NCI-H2171 treated with DMSO at 0.1 percent for 48 hours (cell line): ENCODE measurements at places on chromosomes 2 and 18.

GRCh38 chr2:36915627-36916026, 50.7 kb downstream of the STRN start:
- DNase-seq, result no peak

DNA sequence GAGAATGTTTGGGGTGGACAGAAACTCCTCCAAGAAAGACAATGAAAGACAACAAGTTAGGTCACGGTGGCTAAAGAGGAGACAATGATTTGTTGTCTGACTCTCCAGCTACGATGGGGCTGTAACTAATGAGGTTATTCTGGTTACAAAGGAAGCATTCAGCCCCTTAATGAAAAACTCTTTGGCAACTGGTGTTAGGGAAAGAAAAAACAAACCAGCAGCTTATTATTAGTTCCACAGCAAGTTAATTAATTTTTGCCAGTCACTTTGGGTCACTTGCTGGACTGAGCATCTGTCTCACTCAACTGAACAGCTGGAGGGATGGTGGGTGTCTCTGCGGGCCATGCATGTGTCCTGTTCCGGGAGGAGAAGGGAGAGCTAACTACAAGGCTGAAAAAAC, 263.7 kb downstream of the ALK start:
- DNase-seq, result no peak

GRCh38 chr2:143505542-143505941, 376.3 kb downstream of the ARHGAP15 start:
- DNase-seq, result no peak

GRCh38 chr2:46504221-46504620, 24.9 kb downstream of the TMEM247 start:
- no peak for DNase-seq

DNA sequence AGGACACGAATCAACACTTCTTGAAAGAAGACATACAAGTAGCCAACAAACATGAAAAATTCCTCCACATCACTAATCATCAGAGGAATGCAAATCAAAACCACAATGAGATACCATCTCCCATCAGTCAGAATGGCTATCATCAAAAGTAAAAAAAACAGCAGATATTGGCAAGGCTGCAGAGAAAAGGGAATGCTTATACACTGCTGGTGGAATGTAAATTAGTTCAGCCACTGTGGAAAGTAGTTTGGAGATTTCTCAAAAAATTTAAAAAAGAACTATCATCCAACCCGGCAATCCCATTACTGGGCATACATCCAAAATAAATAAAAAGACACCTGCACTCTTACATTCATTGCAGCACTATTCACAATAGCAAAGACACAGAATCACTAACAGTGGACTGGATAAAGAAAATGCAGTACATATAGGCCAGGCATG, 78.7 kb downstream of the GRB14 start:
- peak; percentile 54 for DNase-seq

DNA sequence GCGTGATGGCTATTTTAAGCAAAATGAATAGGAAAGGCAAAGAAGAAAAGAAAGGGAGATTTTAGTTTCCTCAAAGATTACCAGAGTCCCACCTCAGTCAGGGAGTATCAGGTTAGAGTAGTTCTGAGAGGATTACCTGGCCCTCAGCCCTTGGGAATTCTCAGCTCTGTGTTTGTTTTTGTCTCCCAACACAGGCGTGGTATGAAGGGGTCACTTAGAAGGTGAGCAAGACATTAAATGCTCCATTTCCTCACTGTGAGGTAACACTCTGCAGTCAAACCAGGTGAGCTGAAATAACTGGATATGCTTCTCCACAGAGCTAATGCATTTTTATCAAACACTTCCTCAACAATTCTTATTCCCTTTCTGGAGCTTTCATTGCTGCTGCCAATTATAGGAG, 232.2 kb downstream of the IKZF2 start:
- peak; percentile 25 for DNase-seq

- no peak for DNase-seq
Measured at GRCh38 chr2:25286723-25287483, 54.8 kb downstream of the DNMT3A start.

DNA sequence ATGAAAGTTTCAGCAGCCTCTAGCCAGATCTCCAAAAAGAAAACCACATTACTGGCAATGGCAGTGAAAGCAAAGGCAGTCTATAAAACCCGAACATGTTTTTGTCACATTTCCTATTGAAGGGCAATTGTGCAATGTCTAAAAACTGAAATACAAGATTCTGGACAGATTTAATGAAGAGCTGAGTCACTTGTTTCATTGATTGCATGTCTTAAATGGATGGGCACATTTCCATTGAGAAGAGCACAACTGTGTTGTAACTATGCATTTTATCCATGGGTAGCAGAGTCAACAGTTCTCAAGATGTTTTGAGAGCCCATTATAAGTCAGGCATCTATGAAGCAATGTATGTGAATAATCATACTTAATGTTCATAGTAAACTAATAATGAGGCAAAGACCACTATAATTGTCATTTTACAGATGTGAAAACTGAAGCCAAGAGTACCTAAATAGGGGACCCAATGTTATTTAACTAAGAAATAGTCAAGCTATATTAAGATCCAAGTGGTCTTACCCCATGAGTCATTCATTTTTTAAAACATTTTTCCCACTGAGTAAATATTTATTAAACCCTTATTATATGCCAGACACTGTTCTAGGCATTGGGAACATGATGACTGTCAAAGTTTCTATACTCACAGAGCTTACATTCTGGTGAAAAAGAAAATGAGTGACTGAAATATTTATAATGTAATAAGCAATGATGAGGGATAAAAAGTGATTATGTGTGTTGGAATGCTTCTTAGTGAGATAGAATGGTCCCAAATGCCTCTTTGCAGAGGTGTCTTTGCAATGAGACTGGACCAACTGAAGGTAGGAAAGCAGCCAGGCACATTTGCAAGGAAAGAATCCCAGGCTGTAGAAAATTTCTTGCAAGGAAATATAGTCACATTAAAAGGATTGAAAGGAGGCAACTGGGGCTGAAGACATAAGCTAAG, 818.9 kb upstream of the ACVR2A start:
- DNase-seq, result no peak

GRCh38 chr2:15764683-15765011, 173.0 kb downstream of the DDX1 start:
- DNase-seq, result no peak

- DNase-seq, result no peak
Measured at GRCh38 chr2:217208867-217209266, 349.0 kb upstream of the TNP1 start.

GRCh38 chr18:78893281-78894032, 86.2 kb upstream of the SALL3 start:
- DNase-seq, result no peak

GRCh38 chr2:56191617-56192016, 7.8 kb downstream of the CCDC85A start:
- DNase-seq, result peak; percentile 76

- DNase-seq, result no peak
Measured at GRCh38 chr2:163527381-163527780, 208.4 kb downstream of the FIGN start.

GRCh38 chr18:59629894-59630293, 67.3 kb downstream of the CCBE1 start:
- DNase-seq, result peak; percentile 86

DNA sequence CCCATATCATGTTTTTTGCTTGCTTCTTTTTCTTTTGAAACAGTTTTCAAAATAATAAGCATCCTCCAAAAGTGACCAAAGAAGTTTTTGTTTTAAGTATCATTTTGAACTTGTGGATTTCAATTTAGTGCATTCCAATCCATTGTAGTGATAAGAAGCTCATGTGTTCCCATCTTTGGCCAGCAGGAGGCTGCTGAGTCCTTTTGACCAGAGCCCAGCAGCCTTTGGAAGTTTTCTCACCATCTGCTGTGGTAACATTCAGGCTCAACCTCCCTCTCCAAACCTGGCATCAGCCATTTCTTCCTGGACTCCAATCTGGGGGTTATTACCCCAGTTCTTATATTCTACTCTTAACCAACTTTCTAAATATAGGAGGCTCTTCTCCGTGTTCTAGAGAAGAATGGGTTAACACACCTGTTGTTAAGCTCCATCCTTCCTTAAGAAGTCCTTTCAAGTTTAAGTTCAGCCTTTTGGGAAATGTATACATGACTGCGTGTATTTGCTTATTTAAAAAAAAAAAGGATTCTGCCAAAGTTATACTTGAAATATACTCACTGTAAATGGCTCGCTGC, 39.0 kb upstream of the MAL start:
- peak; percentile 72 for DNase-seq

- DNase-seq, result no peak
Measured at GRCh38 chr18:38369772-38370690, 804.4 kb upstream of the CELF4 start.

DNA sequence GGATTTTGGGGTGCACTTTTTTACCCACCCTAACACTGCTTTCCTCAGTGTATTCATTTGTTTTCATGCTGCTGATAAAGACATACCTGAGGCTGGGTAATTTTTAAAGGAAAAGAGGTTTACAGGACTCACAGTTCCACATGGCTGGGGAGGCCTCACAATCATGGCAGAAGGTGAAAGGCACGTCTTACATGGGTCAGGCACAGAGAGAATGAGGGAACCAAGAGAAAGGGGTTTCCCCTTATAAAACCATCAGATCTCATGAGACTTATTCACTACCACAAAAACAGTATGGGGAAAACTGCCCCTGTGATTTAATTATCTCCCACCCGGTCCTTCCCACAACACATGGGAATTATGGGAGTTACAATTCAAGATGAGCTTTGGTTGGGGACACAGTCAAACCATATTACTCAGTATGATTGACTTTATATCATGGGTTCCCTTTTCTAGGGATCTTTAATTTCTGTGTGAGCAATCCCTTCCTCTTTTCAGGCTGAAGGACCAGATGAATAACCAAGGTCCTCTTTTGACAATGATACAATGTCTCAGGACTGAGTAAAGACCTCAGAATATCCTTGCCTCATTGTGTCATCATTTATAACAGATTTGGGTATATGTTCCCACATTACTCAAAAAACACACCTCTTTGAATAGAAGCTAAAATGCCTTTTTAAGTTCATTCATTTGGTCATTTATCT, 100.1 kb upstream of the TRIB2 start:
- no peak for DNase-seq

- peak; percentile 57 for DNase-seq
Measured at GRCh38 chr2:182784777-182785176, 68.7 kb downstream of the DNAJC10 start.

DNA sequence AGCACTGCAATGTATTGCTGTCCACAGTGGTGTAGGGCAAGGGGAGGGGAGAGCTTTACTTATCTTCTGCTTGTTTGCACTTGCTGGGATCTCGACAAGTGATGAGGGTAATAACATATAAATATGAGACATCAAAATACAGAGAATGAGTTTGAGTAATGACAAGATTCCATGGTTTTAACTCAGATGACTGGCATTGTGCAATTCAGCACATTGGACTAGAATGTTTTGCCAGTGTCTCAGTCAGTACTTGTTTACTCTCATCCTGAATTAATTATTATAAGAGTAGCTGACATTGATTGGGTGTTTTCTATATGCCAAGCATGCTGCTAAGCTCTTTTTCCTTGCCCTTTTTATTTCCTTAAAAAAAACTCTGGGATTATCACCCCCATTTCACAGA, 306.7 kb upstream of the MMADHC start:
- no peak for DNase-seq

DNA sequence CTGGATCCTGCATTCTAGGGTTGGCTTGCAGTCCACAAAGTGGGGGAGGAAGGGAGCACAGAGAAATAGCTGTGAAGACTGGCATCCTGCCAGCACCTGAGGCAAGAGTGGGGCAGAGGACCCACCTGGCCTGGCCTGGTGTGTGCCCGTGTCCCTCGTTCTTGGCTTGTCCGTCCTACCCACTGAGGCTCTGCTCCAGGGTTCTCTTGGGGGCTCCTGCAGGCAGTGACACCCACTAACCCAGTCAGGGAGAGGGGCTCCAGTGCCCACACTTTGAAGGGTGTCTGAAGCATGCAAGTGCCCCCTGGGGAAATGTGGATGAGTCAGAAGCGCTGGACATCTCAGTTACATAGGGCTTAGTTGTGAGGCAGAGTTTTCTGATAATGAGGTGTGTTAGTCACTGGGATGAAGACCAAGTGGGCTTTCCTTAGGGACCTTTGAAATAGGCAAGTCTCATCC, 79.4 kb downstream of the SLC4A3 start:
- DNase-seq, result no peak
